PC-9 (cell line): ENCODE measurements at places on chromosomes 2 and 18. TPM values are rescaled to one million over a fixed set of nuclear protein-coding genes. Genes with fewer than 3 reads are reported as not detected.

DNA sequence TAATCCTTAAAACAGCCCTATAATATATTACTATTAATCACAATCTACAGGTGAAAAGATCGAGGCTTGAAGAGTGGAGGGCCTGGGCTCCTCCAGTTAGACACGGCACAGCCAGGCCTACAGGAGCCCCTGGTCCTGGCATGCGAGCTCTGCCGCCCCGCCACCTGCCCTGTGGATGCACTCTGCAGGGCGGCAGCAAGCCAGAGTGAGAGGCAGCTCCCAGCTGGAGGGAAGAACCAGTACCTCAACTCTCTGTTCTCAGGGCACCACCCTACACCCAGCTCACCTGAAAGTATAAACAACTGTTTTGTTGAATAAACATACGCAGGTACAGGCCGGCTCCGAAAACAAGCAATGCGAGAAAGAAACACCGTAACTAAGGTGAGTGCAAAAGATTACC, 34.6 kb downstream of the EIPR1 start:
- no peak for DNase-seq

- DNase-seq = no peak
Measured at GRCh38 chr18:75546964-75547363, 119.5 kb upstream of the SMIM21 start.

- DNase-seq = no peak
Measured at GRCh38 chr2:142926445-142926844, 49.0 kb downstream of the KYNU start.

DNA sequence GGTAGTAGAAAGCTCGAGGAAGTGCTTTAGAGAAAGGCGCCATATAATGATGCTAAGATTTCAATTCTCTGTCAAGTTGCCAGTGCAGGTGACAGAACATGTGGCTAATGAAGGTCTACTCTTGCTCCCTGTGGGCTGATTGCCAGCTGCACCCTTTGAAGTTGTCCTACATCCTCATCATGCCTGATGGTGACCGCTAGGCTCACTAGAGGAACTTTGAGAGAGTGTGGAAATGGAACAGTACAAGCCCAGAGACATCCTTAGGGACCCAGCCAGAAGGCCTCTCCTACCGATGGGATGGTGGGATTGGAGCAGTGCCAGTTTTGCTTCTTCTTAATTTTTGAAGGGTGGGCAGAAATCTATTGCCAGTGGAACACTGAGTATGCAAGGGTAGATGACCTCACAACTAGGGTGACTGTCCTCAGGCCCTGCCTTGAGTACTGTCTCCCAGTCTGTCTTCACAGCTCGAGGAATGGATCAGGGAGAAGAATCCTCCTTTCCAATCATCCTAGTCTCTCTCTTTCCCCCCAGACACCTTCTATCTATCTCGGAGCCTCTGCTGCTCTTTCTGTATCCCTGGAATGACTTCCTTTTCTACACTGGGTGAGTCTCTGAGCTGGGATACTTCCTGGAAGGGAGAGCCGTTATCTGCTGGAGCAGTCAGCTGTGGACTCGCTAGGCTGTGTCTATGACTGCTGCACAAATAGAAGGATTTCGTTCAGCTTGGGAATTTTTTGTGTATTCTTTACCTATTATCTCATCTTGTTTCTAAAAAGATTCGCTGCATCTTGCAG, 33.5 kb downstream of the LGALSL start:
- DNase-seq = no peak

- DNase-seq = peak; percentile 78
Measured at GRCh38 chr2:39631718-39632117, 34.0 kb upstream of the TMEM178A start.

- DNase-seq = no peak
Measured at GRCh38 chr2:81894451-81894990, 1590.0 kb upstream of the LRRTM1 start.

DNA sequence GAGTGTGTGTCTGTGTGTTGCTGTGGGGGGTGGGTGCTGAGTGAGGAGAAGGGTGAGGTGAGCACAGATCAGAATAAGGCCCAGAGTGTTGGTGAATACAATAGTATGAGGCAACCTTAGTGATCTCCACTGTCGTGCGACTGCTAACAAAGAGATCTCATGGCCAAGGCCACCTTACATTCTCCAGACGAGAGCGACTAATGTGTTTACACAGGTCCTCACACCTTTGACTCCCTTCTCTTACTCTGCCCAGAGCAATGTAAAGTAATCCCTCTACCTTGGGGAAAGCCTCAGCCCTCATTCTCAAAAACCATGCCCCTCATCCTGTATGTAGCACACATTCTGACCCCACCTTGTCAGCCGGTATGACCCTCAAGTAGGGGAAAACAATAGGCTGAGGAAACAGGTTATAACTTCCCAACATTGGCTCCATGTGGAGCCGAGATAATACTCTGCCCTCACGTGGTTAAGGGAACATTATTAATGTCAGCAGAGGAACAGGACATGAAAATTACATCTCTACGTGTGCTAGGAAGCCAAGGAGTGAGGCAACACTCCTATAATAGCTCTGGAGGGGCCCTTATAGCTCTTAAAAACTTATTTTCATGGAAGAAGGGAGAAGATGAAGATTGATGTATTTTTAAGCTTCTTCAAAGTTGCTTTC, 323.0 kb upstream of the NT5C1B start:
- no peak for DNase-seq

GRCh38 chr2:160114020-160114419, 51.6 kb upstream of the PLA2R1 start:
- DNase-seq = no peak

DNA sequence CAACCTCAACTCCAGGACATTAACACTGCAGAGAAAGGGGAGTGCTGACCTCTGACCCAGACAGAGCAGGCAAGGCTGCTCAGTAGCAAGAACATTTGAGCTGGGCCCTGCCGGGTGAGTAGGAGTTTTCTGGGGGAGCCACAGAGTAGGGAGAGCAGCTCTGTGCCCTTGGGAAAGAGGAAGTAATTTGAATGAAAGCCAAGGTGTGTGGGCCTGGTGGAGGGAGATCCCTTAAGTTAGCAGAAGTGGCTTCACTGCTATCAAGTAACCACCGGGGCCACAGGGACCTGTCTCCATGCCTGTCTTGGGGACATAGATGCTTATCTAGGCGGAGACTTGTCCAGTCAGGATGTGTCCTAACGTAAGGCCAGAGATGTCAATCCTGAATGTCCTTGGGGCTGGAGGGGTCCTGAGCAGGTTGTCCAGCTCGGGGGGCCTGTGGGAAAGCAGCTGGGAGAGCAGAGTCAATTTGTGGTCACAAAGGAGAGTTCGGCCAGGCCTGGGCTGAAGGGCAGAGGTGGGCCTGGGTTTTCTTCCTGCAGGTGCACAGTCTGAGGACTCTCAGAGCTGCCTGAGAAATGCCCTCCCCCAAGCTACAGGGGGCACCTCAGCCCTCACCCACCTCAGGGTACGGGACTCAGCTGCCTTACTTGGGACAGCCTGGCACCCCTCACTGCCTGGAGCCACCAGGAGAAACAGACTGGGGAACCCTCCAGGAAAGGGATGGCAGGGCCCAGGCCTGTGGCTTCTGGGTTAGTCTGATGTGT, 15.0 kb upstream of the OTOF start:
- no peak for DNase-seq

GRCh38 chr2:100106460-100106859, 35.9 kb downstream of the AFF3 start:
- DNase-seq = no peak

DNA sequence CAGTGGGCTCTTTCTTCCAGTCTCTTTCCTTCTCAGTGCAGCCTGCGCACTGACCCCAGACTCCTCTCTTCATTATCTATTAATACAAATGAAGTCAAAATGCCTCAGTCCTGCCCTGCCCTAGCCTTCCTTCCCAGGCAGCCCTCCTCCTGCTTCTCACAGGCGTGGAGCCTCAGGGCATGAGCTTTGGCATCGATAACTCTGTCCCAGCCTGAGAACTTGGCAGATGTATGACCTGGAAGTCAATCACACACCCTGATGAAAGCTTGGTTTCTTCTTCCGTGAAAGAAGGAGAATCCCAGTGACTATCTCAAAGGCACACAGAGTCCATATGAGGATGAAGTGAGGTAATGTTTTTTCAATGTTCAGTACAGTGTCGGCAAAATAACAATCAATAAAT, 600.7 kb upstream of the ID2 start:
- no peak for DNase-seq

DNA sequence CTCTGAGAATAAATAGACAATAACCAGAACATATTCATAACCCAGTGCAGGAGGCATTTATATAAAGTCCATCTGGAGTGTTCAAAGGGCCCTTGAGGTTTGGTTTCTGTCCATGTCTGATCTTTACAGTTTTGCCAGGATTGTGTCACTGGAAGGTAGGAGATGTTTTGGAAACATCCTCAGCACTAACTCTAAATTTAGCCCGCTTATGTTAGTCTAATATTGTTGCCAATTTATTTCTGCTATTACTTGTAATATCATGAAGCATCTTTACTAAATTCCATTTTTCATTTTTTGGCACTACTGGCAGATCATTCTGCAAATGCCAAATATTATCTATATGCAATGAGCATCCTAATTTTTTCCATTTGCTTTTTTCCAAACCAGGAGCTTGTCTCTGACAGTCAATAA, 22.4 kb upstream of the REV1 start:
- no peak for DNase-seq

GRCh38 chr18:27301615-27302378, 116.7 kb upstream of the CHST9 start:
- DNase-seq = no peak

GRCh38 chr2:205769879-205770278, 87.6 kb downstream of the NRP2 start:
- DNase-seq = no peak

- no peak for DNase-seq
Measured at GRCh38 chr2:211447548-211447947, 891.1 kb downstream of the CPS1 start.

- DNase-seq = no peak
Measured at GRCh38 chr2:105714141-105714540, 30.6 kb upstream of the NCK2 start.

DNA sequence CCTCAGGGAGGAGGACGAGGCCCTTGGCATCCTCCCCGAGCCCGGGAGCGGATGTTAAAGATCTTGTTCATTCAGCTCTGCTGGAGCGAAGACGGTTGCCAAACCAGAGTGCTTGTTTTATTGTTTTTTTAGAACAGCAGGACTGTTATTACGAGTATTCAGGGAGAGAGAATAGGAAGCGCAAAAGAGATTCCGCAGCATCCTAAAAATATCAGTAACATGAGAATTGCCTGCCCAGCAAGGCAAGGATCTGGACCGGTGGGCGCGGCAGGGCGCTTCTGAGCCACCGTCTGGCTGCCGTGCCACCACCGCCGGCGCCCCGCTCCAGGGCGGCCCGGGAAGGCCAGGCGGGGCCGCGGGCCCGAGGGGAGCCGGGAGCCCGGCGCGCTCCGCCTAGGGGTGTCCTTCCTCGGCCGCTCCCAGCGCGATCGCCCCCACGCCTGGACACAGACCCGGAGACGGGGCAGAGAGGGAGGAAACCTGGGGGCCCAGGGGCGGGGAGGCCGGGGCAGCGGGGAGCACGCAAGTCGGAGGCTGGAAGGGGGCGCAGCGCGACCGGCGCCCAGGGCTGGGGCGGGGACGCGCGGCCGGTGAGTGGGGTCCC, 843 bp downstream of the CYS1 start:
- DNase-seq = peak; percentile 40

- DNase-seq = no peak
Measured at GRCh38 chr2:2563309-2563860, 232.3 kb upstream of the MYT1L start.

VWA3B gene
- not detected in 2 replicates for total RNA-seq

PTPN18 gene
- 54.5 and 55.9 TPM in 2 replicates for total RNA-seq

HS6ST1 gene
- 20.2 and 26.2 TPM in 2 replicates for total RNA-seq

TMEM247 gene
- not detected in 2 replicates for total RNA-seq

POLR1B gene
- 27.7 and 30.0 TPM in 2 replicates for total RNA-seq

SCYGR6 gene
- not detected in 2 replicates for total RNA-seq

NTSR2 gene
- not detected in 2 replicates for total RNA-seq

IL1RL1 gene
- 0.55 and 1.7 TPM in 2 replicates for total RNA-seq

PUS10 gene
- 4.5 and 5.1 TPM in 2 replicates for total RNA-seq

TUBA4B gene
- not detected in 2 replicates for total RNA-seq

ORC2 gene
- 34.0 and 43.3 TPM in 2 replicates for total RNA-seq
